ENCODE measurements at places on chromosomes 11 and 22.

- DNase-seq: no peak
These were observed 28.9 kb downstream of the CELSR1 start for GRCh38 chr22:46508491-46508999.

DNA sequence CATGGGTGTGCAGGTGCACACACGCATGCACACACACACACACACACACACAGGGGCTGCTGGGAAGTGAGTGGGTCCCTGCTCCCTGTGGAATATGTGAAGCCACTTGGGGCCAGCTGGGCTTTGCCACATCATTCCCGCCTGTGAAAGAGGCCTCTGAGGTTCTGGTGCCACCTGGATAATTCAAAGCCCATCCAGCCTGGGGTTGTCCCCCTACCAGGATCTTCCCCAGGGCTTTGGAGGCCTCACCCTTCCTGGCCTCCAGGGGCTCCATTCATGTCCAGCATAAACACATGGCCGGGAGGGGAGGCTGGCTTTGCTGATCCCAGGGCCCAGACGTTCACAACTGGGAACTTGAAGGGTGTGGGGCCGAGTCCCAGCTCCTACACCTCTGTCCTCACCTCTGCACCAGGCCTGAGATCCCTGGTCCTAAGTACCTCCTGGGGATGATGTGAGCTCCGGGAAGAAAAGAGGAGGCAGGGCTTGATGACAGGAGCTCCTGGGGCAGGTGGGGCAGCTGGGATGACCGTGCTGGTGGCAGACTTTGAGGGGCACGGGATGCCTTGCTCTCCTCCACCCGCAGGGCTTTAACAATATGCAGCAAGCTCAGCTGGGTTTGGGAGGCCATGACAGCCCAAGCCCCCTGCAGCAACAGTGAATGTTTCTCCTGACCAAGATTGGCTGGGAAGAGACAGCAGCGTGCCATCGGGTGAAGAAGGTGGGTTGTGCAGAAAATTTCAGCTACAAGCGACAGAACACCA, 14.2 kb downstream of the LINC01488 start:
- no peak for DNase-seq

GRCh38 chr22:25777870-25778269, 35.9 kb downstream of the MYO18B start:
- DNase-seq: no peak

DNA sequence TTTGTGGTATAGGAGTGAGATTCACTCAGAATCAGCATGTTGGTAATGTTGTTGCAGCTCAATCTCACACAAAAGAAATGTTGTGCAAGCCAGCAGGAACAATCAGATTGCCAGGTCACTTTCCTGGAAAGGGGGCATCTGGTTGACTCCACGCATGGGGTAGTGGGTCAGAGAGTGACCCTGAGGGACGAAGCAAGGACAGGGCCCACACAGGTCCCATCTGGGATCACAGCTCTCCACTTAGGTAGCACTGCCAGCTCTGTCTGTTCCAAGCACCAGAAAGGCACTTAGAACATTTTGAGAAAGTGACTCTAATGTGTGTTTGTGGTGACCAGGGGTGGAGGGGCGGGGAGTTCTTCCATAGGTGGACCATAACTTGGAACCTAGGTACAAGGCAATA, 109.5 kb downstream of the RASSF10 start:
- no peak for DNase-seq

GRCh38 chr22:23537416-23537815, 42.7 kb downstream of the IGLL1 start:
- no peak for DNase-seq

- DNase-seq: peak; percentile 90
These were observed at the start of the genes LMNTD2 and RASSF7 for GRCh38 chr11:560305-561147. Gene LMNTD2, minus strand, starts transcription at chr11:560738. Its CDS starts 22 bp downstream, at chr11:560716. Gene RASSF7, plus strand, starts transcription at chr11:560970. Its CDS starts 799 bp downstream, at chr11:561769.

GRCh38 chr11:45187375-45187774, 40.9 kb downstream of the PRDM11 start:
- DNase-seq: no peak

DNA sequence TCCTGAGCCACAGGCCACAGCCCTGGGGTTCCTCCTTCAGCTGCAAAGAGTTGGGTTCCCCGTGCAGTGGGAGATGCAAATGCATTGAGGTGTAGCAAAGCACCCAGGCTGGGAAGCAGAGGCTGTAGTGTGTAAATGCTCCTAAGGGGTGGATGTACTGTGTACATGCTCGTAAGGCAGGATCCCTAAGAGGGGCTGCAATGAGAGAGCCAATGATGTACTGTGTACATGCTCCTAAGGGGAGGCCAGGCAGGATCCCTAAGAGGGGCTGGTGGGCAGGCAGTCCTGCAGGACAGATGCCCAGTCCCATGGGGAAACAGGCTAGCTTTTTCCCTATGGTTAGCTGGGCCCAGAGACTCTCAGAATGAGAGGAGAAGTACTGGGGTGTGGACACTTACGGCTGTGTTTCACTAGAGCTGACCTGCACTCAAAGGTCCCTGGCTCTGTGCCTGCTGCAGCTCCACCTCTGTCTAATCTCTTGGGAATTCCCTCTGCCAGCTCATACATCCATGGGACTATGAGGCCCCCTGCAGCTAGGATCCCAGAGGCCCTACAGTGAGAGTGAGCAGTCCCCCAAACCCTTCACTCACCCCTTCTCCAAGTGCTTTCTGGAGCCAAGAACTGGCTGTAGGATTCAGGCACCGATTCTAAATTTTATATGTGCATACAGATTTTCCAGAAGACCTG, 261.9 kb upstream of the LUZP2 start:
- DNase-seq: no peak

GRCh38 chr22:41038732-41039131, 53.7 kb upstream of the EP300 start:
- no peak for DNase-seq
